Lung microvascular endothelial cell (primary cell): ENCODE measurements at places on chromosomes 6 and 20.

GRCh38 chr6:36725581-36725980 lies 28.0 kb downstream of the RAB44 start:
- no peak for DNase-seq

DNA sequence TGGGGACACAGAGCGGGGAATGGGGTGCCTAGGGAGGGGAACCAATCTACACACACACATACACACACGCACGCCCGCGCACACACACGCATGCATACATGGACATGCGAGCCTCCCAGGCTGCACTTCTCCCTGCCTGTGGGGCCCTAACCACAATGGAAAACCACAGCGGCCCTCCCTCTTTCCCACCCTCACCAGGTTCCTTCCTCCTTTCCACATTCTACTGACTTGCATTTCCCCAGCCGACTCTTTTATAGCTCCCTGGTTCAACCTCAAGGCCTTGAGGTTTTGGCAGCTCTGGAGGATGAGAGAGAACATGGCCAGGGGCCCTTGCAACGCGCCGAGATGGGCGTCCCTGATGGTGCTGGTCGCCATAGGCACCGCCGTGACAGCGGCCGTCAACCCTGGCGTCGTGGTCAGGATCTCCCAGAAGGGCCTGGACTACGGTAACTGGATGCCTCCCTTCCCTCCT lies at the start of gene BPI:
Gene BPI (plus strand): TSS at position 249 of the 472 bp plus-strand sequence. CDS start 68 bp downstream, at position 317.
- no peak for DNase-seq

DNA sequence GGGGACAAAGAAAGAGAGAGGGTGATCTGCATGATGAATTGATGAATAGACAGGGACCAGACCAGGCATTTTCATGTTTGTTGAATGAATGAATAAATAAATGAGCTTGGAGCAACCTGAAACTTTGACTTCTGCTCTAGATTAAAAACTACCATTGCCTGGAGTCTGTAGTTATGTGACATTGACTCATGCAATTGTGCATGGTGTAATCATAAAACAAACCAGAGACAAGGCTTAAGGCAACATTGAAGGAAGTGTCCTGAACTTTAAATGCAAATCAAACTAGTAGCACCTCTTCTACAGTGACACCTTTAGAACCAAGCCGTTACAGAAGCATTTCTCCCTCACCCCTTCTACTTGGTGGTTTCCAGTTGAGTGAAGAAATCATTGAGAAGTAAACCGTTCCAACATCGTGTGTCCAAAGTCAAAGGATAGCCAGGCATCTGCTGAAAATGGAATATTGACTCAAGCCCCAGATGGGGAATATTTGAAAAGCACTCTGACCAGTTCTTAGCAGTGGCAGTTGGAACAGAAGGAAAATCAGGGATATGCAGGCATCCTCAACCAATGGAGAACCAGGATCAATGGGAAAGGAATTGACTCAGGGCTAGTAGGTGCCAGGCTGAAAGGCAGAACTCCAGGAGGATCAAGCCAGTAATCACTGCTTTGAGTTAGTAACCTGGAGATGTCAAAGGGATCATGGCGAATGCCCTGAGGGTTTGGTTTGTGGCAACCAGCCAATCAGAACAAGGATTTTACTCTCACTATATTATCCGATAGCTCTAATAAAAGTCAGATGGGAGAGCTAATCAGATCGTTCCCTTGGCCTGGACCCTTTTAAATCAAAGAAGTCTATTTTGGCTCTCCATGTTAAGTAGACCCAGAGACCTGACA lies 171.2 kb upstream of the TSHZ2 start:
- no peak for DNase-seq

GRCh38 chr20:36446557-36446956 lies 94.8 kb upstream of the MYL9 start:
- no peak for DNase-seq
